ENCODE measurements at places on chromosomes 1 and 21.

DNA sequence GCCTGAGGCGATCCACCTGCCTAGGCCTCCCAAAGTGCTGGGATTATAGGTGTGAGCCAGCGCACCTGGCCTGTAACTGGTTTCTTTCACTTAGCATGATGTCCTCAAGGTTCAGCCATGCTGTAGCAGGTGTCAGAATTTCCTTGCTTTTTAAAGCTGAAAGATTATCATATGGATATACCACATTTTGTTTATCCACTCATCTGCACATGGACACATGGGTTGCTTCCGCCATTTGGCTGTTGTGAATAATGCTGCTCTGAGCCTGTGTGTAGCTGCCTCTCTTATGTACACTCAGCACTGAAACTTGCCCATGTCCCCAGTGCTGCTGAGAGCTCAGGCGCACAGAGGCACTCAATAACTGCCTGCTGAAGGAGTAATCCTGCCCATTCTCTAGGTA lies 11.8 kb downstream of the CSMD2 start:
- DNase-seq, result no peak

GRCh38 chr1:52970149-52970548 lies 43.1 kb downstream of the SCP2 start:
- no peak for DNase-seq

DNA sequence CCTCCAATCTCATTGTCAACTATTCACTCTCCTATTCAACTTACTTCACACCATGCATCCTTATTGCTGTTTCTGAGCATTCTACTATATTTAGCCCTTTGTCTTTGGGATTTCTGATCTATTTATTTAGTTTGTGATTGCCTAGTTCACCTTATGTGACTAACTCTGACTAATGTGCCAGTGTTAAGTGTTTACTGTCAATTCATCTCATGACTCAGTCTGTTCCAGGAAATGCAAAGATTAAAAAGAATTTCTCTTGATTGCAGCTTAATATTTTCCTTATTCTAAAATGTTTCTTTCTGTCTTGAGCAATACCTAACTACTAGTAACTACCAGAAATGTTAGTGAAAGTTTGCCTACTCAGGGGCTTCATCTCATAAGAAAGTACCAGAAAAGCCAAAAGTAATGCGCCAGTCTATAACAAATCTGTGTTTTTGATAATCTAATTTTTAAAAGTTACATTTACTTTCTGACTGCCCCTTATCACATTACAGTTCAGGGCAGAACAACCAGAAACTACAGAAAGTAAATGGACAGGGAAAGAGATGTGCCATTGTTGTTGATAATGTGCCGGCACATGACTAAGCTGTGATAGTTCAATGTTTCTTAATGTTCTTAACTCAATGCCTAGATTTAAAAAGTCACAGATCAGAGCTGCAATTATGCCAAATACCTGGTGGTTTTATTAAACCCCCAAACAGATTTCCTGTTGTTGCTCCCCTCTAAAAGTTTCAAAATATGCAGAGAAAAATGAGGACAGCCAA lies 556.5 kb downstream of the PTBP2 start:
- DNase-seq, result no peak

- DNase-seq, result no peak
Observed at GRCh38 chr1:87436534-87436933, 107.9 kb downstream of the LMO4 start.

- DNase-seq, result peak; percentile 82
Observed at GRCh38 chr1:156419854-156420204, 50.8 kb downstream of the RHBG start.

- no peak for DNase-seq
Observed at GRCh38 chr1:226148121-226148648, 38.4 kb downstream of the ACBD3 start.

DNA sequence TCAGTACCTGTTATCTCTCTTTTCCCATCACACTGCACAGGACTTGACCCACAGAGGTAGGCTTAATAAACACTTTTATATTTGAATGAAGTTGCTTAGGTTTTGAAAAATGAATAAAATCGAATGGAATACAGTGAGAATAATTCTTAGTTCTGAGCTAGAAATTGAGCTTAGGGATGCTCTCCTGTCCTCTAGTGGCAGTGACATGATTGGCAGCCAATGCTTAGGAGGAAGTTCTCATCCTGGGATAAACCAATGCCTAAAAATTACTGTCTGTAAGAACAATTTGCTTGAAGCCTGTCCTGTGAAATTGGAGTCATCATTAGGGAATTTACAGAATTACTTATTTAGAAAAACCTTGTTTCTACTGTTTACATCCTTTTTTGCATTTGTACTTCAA lies 21.3 kb upstream of the CYP4X1 start:
- no peak for DNase-seq

GRCh38 chr1:92708368-92708950 lies 76.4 kb downstream of the EVI5 start:
- no peak for DNase-seq

DNA sequence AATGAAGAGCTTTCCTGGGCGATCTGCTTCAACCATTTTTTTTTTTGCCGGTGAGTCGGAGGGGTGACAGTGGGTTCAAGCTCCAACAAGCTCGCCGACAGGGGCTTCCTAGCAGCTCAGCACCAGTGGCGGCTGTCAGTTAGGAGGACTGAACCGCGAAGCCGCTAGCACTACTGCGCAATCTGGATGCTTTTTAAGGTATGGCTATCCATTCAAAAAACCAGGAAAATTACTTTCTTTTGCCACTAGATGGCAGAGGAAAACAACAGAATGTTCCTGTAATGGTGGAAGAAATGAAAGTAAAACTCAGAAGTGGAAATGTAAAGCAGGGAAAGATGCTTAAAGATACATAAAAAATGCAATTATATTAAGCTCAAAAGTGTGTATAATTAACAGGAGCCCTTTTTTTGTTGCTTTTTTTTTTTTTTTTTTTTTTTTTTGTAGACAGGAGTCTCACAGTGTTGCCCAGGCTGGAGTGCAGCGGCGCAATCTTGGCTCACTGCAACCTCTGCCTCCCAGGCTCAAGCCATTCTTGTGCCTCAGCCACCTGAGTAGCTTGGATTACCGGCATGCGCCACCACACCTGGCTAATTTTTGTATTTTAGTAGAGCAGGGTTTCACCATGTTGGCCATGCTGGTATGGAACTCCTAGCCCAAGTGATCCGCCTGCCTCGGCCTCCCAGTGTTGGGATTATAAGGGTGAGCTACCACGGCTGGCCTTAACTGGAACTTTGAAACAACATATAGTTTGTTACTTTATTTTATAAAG lies 8.5 kb downstream of the KYAT3 start:
- DNase-seq, result no peak

DNA sequence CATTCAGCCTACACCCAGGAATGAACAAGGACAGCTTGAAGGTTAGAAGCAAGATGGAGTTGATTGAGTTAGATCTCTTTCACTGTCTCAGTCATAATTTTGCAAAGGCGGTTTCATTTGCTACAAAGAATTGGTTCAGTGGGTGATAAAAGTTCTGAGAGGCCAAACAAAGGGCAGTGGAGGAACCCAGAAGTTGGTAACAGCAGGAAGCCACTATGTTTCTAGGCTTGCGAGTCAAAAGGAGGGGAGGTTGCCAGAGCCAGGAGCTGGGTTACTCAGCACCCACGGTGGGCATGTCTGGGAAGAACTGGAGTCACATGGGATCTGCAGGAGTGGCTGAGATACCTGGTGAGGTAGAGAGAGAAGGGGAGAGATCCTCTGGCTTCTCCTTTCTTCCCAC lies 64.2 kb upstream of the MRPS6 start:
- DNase-seq, result no peak

All from H1 (cell line).